ENCODE measurements at places on chromosomes 16 and 17.

GRCh38 chr17:50934672-50935220 lies 68.6 kb upstream of the TOB1 start:
- no peak for DNase-seq

- DNase-seq, result no peak
These were observed 94.8 kb upstream of the CPHXL start for GRCh38 chr16:75821117-75821516.

GRCh38 chr17:48310748-48311213 lies 119.2 kb downstream of the SKAP1 start:
- DNase-seq, result peak; percentile 97

- no peak for DNase-seq
These were observed 104.5 kb downstream of the CRLF3 start for GRCh38 chr17:30720013-30720471.

DNA sequence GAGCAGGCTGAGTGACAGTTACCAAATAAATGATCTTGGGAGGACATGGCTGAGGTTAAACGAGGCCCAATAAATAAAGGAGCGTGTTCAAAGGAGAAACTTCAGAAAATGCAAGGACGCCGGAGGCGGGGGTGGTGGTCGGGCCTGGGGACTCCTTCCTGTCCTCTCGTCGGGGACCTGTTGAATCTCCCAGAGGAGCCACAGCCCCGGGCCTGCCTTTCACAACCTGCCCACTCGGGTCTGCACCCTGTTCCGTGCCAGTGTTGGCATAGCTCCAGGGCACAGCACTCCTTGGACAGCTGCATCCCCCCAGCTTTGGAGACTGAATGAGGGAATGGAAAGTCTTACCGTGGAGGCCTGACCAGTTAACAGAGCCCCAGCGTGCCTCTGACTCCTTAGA lies 8.1 kb upstream of the TBX4 start:
- no peak for DNase-seq

GRCh38 chr16:2237102-2237482 lies 848 bp downstream of the DNASE1L2 start:
- no peak for DNase-seq

- peak; percentile 68 for DNase-seq
These were observed at the start of gene ADCY9 for GRCh38 chr16:4116325-4117249. Gene ADCY9, minus strand, starts transcription at chr16:4116442. Its CDS starts 1,000 bp downstream, at chr16:4115442.

- no peak for DNase-seq
These were observed 1.5 kb downstream of the FLCN start for GRCh38 chr17:17235212-17236174.

DNA sequence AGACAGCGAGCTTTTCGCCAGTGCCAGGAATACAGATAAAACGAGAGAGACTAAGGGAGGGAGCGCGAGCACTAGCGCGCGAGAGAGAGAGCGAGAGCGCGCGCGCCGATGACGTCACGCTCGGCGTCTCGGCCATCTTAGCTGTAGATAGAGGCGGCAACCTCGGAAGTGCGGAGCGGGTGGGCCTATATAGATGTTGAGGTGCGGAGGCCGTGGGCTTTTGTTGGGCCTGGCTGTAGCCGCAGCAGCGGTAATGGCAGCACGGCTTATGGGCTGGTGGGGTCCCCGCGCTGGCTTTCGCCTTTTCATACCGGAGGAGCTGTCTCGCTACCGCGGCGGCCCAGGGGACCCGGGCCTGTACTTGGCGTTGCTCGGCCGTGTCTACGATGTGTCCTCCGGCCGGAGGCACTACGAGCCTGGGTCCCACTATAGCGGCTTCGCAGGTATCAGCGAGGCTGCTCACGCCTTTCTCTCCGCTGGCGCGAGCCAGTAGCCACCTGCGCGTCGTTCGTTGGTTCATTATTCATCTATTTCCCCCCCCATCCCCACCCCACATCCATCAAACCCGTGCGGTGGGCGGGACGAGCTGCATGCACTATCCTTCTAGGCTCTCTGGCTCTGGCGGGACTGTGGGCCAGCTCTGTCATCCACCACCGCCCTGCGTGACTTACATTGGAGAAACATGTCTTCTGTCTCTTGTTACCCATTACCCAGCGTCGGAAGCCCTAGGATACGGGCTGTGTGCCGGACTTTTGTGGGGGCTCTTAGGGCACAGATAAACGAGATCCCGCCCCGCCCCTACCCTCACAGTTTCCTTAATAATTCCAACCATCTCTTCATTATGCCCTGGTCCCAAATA lies 795 bp downstream of the CYB5D2 start:
- DNase-seq, result peak; percentile 82

DNA sequence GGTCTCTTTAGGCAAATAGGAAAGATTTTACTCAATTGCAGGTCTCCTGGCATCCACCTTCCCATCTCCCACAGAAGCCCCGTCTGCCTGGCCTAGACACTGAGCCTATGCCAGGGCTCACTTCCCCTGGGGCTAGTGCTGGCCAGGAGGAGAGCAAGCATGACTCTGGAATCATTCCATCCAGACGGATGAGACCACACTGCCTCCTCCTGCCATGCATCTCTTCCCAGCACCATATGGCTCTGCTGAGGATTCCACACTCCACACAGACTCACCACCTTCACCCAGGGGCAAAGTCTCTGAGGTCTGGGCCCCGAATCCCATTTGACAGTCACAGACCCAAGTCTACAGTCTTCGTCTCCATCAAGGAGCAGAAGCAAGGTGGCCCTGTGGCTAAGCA lies 346.5 kb downstream of the C16orf95 start:
- DNase-seq, result no peak

DNA sequence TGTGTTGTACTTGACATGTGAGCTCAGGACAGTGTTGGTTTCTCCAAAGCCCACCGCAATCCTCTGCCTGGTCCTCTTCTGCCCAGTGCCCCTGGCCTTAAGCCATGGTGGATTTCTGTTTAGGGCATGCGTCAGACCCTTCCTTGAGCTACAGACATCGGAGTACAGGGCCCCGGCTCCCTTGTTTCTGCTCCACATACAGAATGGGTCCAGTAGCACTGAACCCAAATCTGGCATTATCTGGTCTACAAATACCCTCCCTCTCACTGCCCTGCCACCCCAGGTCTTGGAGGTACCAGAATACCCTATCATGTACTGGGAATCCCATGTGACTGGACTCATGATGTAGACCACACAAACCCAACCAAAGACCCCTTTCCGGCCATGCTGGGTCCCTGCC lies 27.4 kb upstream of the ZNHIT3 start:
- no peak for DNase-seq

DNA sequence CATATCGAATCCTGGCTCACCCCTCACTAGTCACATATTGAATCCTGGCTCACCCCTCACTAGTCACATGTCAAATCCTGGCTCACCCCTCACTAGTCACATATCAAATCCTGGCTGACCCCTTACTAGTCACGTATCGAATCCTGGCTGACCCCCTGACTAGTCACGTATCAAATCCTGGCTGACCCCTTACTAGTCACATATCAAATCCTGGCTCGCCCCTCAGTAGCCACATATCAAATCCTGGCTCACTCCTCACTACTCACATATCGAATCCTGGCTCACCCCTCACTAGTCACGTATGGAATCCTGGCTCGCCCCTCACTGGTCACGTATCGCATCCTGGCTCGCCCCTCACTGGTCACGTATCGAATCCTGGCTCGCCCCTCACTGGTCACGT lies 156.7 kb upstream of the RPH3AL start:
- no peak for DNase-seq

GRCh38 chr16:75073545-75074303 lies 42.9 kb downstream of the LDHD start:
- DNase-seq, result no peak

- no peak for DNase-seq
These were observed 23.9 kb upstream of the TMEM98 start for GRCh38 chr17:32903774-32904673.

DNA sequence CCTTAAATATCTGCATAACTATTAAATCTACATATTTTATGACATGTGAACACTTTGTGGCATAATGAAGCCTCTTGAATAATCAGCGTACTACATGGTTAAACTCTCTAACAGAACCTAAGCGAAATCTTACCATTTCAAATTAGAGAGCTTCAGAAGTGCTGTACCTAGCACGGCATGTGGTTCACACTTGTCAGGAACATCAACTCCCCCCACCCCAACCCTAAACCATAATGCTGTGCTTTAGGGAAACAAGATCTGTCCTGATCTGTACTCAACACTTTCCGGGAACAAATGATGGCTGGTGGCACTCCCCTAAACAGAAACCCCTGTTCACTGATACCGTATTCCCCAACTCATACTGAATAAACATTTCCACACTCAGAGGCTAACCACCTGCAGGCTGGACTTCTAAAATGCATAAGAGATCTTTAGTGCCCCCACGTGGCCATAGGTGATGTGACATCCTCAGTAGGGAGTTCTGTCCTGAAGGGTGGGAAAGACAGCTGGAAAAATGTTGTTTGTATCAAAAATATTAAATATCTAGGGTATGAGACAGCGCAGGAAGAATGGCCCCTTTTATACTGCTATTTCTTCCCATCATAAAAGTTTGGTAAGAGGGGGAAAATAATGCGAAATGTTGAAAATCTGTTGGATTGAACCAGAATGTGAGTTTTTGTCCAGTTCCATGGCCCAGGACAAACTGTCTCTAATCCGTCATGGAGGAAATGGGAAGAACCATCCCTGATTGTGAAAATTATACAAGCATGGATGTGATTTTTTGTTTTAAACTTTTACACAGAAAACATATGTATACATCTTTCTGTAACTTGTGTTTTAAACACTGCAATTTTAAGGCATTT lies 88.6 kb downstream of the USP31 start:
- DNase-seq, result peak; percentile 65

GRCh38 chr17:49727380-49727779 lies 19.6 kb upstream of the SLC35B1 start:
- DNase-seq, result no peak

- DNase-seq, result no peak
These were observed 78.5 kb downstream of the RAB11FIP4 start for GRCh38 chr17:31469959-31470358.

GRCh38 chr16:53913099-53913870 lies 209.3 kb downstream of the FTO start:
- no peak for DNase-seq

GRCh38 chr16:89375021-89375420 lies 115.3 kb downstream of the ANKRD11 start:
- DNase-seq, result no peak

GRCh38 chr16:4389051-4389955 lies 17.7 kb downstream of the VASN start:
- DNase-seq, result no peak

DNA sequence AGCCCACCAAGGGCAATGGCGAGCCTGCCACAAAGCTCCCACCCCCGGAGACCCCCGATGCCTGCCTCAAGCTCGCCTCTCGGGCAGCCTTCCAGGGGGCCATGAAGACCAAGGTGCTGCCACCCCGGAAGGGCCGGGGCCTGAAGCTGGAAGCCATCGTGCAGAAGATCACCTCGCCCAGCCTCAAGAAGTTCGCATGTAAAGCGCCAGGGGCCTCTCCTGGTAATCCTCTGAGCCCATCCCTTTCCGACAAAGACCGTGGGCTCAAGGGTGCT lies 40.1 kb downstream of the SREBF1 start:
- no peak for DNase-seq

- DNase-seq, result no peak
These were observed 7.0 kb downstream of the CHAD start for GRCh38 chr17:50461550-50462132.

DNA sequence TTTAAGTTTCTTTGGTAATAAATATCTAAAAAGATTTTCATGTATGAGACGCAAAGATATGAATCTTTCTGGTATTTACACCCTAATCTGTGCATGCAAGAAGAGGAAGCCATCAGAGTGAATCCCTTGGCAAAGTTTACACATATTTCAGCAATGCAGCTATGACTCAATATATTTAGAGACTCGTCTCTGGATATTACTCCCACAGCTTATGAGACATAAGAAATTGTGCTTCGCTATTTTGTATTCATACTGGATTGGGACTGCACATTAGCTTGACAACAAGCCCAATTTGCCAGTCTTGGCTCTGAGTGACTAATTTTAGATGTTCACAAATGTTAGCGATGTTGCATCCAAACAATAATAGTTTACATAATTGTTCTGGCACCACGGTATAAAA lies 532.0 kb downstream of the CDH11 start:
- DNase-seq, result no peak

- no peak for DNase-seq
These were observed 5.7 kb upstream of the SNAI3 start for GRCh38 chr16:88691924-88692560.

DNA sequence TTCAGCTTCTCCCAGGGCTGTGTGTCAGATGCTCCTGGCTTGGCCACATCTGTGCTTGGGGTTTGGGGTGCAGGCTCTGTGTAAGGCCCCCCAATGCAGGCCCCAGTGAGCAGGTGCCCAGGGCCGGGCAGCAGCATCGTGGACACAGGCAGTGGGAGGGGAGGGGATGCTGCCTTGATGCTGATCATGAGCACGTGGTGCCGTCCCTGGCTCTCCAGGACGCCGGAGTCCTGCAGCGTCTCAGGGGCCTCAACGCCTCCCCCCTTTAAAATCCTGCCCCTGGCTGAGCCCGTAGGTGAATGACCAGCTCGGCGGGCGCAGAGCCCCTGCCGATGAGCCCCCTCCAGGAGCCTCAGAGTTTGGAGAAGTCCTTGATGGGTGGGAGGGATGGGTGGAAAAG lies 9.0 kb downstream of the METRNL start:
- DNase-seq, result no peak

All from NCI-H1092 treated with DMSO at 0.1 percent for 48 hours (cell line).